Breast epithelium (tissue), 4 donors: ENCODE measurements at places on chromosomes 1 and 21. TPM values are rescaled to one million over a fixed set of nuclear protein-coding genes. Genes with fewer than 3 reads are reported as not detected.

GRCh38 chr1:56190806-56191365 is 388.5 kb downstream of the PLPP3 start:
- H3K27ac ChIP-seq = no peak overlapping the region
- no peaks in the 10 kb centered on the region for H3K4me1 ChIP-seq
- no peak for DNase-seq

PRKACB gene
- 25.2 TPM for total RNA-seq

GRCh38 chr1:111366256-111366655 is 61.3 kb downstream of the OVGP1 start:
- H3K4me1 ChIP-seq = no peaks in the 10 kb centered on the region
- H3K27me3 ChIP-seq = no peaks in the 10 kb centered on the region
- DNase-seq = no peak

SPAG17 gene
- 5.9 TPM for total RNA-seq

- H3K36me3 ChIP-seq = no peaks in the 10 kb centered on the region
- no peaks in the 10 kb centered on the region for H3K4me1 ChIP-seq
- peaks cover 4% of the 10 kb centered on the region for H3K27me3 ChIP-seq
- no peak overlapping the region for H3K27ac ChIP-seq
- no peak overlapping the region for H3K4me3 ChIP-seq
These were observed 181.3 kb downstream of the ZNF281 start for GRCh38 chr1:200228486-200228885.

- no peaks in the 10 kb centered on the region for H3K36me3 ChIP-seq
- H3K27me3 ChIP-seq = no peaks in the 10 kb centered on the region
- no peak overlapping the region for H3K27ac ChIP-seq
- DNase-seq = no peak
- H3K4me3 ChIP-seq = no peak overlapping the region
These were observed 37.1 kb upstream of the EXO1 start for GRCh38 chr1:241810769-241811405.

GRCh38 chr21:24628536-24628935 is 978.7 kb downstream of the MRPL39 start:
- no peaks in the 10 kb centered on the region for H3K4me1 ChIP-seq
- H3K27ac ChIP-seq = no peak overlapping the region
- no peak overlapping the region for H3K4me3 ChIP-seq
- no peak for DNase-seq
- H3K36me3 ChIP-seq = no peaks in the 10 kb centered on the region

DNA sequence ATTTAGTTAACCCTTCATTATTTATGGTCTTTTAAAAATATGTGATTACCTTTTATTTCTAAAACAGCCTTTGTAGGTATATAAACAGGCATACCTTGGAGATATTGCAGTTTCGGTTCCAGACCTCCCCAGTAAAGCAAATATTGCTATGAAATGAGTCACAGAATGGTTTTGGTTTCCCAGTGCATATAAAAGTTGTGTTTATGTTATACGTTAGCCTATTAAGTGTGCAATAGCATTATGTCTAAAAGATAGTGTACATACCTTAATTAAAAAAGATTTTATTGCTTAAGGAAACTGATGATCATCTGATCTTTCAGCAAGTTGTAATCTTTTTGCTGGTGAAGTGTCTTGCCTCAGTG is 44.1 kb downstream of the XCL2 start:
- no peak overlapping the region for H3K27ac ChIP-seq
- no peaks in the 10 kb centered on the region for H3K4me1 ChIP-seq
- H3K4me3 ChIP-seq = no peak overlapping the region
- DNase-seq = no peak
- no peaks in the 10 kb centered on the region for H3K36me3 ChIP-seq

DNA sequence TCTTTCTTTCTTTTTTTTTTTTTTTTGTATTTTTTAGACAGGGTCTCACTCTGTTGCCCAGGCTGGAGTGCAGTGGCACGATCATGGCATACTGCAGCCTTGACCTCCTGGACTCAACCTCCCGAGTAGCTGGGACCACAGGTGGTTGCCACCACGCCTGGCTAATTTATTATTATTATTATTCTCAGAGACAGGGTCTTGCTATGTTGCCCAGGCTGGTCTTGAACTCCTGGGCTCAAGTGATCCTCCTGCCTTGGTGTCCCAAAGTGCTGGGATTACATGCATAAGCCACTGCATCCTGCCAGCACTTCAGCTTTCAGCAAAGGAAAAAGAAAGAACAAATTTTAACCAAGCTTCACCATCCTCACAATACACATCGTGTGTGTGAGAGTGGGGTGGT is 97.9 kb upstream of the SERBP1 start:
- H3K27me3 ChIP-seq = no peaks in the 10 kb centered on the region
- no peak overlapping the region for H3K4me3 ChIP-seq
- H3K36me3 ChIP-seq = no peaks in the 10 kb centered on the region
- H3K27ac ChIP-seq = no peak overlapping the region

DNA sequence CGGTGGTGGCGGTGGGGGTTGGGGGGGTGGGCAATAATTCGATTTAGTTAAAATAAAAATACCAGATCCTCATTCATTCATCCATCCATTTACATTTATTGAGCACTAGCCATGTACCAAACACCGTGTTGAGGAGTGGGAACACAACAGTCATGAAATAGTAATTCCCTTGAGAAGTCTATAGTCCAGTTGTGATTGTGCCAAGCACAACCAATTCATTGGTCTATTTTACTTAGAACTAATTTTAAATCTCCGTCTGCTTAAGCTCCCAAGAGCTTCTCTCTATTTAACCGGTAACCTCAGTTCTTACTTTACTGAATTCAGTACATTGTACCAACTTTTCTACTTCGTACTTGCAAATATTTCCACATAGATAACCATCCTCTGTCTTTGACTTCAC is 38.4 kb downstream of the WARS2 start:
- H3K27ac ChIP-seq = peak overlapping the region; percentile 29
- H3K4me3 ChIP-seq = no peak overlapping the region
- H3K36me3 ChIP-seq = no peaks in the 10 kb centered on the region
- H3K27me3 ChIP-seq = no peaks in the 10 kb centered on the region

DNA sequence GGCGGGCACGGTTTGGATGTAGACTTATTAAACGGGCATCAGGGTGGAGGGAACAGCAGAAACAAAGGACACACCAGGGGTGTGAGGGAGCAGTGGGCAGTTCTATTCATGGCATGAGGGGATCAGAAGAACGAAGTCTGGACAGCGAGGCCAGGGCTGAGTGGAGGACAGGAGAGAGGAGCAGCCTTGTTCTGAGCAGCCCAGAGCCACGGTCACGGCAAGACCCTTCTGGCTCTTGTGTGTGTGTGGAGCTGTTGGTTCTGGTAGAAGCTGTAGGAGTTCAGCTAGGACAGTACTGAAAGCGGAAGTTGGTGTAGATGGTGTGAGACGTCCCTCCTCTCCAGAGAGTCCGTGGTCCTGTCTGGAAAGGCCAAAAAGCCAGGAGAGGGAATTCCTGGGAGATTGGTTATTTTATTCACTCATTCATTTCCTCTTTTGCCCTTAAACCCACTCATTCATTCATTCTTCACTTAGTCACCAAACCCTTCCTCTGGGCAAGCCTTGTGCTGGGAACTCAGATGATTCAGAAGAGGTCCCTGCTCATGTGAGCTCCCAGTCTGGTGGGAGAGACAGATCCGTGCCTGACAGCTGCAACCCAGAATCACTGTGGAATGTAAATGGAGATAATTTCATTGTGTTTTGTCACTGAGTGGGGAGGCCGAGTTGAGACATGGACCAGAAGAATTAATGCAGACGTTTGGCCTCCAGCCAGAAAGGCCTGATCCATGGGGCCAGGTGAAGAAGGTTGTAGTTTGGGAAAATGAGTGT is 4.1 kb upstream of the ACOT11 start:
- no peak overlapping the region for H3K27ac ChIP-seq
- H3K36me3 ChIP-seq = no peaks in the 10 kb centered on the region
- DNase-seq = no peak
- H3K27me3 ChIP-seq = no peaks in the 10 kb centered on the region
- H3K4me3 ChIP-seq = no peak overlapping the region
